ENCODE measurements at places on chromosomes 11 and 22. TPM values are rescaled to one million over a fixed set of nuclear protein-coding genes. Genes with fewer than 3 reads are reported as not detected.

GRCh38 chr11:90284171-90284570, 61.3 kb upstream of the CHORDC1 start:
- no peak for DNase-seq

DNA sequence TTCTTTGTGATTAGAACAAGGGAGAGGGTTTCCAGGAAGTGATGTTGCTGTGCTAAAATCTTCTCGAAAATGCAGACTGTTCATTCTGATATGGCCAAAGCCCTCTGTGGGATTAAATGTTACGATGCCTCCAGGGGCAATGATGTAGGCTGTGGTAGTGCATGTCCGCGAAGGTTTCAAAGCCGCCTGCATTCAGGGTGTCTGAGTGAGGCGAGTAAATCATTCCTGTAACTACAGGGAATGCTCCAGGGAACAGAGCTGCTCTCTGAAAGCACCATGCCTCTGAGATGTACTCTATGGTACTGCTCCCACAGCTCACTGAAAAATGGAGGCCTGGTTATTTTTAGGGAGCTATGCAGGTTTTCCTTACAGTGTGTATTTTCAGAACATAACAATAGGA, 21.2 kb downstream of the PDGFD start:
- DNase-seq, result no peak

GRCh38 chr11:2097356-2097997, 41.7 kb downstream of the IGF2 start:
- DNase-seq, result peak; percentile 81

GRCh38 chr22:44521326-44522074, 23.5 kb upstream of the RTL6 start:
- no peak for DNase-seq

- peak; percentile 21 for DNase-seq
Observed at GRCh38 chr22:35601743-35602615, 15.2 kb downstream of the MB start.

Gene IRAG1
- 17.7 TPM for total RNA-seq

Gene KRTAP5-3
- not detected for total RNA-seq

Gene MUC5B
- 0.50 TPM for total RNA-seq
